ENCODE measurements at places on chromosomes 3 and 15.

GRCh38 chr15:93837450-93837849 is 393.9 kb upstream of the MCTP2 start:
- no peak for DNase-seq

DNA sequence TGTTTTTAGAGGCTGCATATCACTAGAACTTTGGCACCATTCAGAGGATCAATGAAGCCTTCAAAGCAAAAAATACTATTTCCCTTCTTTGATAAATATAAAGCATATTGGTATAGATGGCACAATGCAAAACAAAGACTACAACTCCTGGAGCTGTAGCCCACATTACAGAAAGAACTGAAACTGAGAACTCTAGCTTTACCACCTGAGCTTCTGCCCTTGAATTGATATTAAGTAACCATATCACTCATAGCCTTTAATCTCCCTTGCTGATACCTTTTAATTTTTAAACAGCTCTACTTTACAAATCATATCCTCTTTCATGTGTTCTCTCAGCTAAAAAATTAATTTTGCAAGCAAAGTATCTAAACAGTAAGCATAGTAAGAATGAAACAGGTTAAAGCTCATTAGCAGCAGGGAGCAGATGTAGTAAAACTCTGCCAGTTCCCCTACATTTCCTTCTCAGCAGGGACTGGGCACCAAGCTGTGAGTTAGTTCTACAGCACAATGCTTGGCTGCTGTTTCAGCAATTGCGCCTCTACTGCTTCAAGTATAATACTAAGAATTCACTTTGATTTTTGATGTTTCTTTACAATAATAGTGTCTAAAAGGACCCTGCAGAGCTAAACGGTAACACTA is 97.9 kb upstream of the NANOGP8 start:
- DNase-seq: no peak

GRCh38 chr15:33200444-33200843 is 5.9 kb upstream of the FMN1 start:
- DNase-seq: no peak

- no peak for DNase-seq
Observed at GRCh38 chr3:72006631-72007556, 221.9 kb upstream of the PROK2 start.

DNA sequence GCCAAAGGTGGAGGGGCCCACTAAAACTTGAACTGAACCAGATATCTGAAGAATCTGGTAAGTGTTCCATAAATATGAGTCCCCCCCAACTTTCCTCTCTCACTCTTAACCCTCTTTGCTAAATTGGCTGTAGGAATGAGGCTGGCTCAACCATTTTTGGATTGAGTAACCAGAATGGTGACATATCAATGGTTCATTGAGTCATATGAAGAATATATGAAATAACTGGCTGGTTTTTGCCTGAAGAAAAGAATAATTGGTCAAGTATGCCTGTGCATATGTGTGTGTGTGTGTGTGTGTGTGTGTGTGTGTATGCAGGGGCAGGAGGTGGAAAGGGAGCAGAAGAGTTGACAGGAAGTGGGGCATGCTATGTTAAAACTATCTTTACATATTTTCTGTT is 472.9 kb upstream of the THBS1 start:
- no peak for DNase-seq

- no peak for DNase-seq
Observed at GRCh38 chr15:78065284-78065872, 12.1 kb downstream of the TBC1D2B start.

DNA sequence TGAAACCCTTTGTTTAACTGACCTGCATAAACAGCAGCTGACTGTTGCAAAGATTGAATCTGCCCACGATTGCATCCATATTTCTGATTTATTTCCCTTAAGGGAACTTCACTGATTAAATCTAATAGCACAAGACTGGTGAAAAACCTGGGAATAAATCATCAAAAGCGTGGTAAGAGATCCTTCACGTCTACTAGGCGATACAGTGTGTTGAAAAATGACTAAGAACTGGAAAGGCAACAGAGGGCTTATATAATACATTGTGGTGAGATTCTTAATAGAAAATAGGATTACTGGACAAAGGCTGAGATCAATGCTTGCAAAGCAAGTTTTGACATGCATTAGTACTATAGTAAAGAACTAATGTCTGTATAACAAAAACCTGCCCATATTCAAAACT is 49.0 kb downstream of the POLQ start:
- no peak for DNase-seq

GRCh38 chr15:78259232-78259631 is 5.1 kb upstream of the DNAJA4 start:
- DNase-seq: no peak

DNA sequence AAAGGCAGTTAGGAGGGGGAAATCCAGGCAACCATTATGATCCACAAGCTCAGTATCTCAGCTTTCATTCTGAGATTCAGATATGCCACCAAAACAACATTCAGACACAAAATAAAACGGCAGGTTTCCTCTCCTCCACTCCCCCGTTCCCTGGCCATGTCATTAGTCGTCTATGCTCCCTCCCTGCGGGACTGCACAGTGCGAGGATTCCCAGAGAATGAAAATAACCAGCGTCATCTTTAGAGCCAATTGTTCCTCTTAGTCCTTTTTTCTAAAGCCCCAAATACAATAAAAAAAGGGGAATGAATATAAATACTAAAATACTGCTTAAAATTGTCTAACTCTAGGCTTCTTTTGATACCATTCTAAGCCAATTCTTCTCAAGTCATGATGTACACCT is 7.8 kb upstream of the SLCO3A1 start:
- no peak for DNase-seq

DNA sequence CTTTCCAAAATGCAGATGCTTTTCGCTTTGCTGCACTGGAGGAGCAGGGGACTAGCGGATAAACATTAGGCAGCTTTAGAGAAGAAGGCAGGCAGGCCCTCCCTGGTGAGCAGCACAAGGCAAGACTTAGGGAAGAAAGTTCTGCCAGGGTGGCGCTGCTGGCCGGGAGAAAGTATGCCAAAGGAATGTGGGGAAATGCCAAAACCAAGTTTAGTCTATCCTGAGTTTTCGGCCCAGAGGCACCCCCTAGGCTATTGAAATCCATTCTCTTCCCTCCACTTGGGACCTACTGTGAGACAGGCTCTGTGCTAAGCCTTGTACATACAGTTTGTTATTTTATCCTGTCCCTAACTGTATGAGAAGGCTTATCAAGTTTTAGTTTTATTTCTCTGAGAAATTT is 9.2 kb downstream of the SHC4 start:
- no peak for DNase-seq

- DNase-seq: no peak
Observed at GRCh38 chr3:5489536-5489935, 302.0 kb downstream of the EDEM1 start.

GRCh38 chr3:66795365-66795764 is 202.7 kb upstream of the KBTBD8 start:
- no peak for DNase-seq

DNA sequence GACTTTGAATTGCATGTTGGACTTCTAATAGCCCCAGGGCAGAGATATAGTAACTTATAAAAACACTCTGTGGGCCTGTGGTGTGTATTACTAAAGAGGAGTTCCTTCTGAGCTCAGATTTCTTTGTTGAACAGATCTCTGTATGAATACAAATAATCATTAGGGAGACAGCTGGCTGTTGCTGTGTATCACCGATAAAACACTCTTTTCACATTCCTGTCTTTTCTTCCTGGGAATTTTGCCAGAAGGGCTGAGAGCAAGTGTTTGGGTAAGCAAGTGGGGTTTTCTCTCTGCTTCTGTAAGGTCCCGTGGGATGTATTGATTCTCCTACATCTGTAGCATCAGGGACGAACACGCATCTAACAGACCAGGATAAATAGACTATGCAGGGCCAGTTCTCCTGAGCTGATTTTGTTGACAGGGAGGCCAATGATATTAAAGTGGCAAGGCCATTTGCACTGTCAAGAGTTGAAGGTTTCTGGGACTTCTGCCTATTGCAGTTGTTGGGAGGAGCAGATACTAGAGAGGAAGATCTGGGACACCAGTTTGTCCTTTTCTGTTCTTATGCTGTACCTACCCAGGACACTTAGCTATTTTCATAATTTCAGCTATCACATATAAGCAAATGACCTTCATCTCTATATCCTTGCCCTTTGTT is 225.9 kb upstream of the CD96 start:
- no peak for DNase-seq

- no peak for DNase-seq
Observed at GRCh38 chr3:13245615-13245978, 172.4 kb upstream of the IQSEC1 start.

DNA sequence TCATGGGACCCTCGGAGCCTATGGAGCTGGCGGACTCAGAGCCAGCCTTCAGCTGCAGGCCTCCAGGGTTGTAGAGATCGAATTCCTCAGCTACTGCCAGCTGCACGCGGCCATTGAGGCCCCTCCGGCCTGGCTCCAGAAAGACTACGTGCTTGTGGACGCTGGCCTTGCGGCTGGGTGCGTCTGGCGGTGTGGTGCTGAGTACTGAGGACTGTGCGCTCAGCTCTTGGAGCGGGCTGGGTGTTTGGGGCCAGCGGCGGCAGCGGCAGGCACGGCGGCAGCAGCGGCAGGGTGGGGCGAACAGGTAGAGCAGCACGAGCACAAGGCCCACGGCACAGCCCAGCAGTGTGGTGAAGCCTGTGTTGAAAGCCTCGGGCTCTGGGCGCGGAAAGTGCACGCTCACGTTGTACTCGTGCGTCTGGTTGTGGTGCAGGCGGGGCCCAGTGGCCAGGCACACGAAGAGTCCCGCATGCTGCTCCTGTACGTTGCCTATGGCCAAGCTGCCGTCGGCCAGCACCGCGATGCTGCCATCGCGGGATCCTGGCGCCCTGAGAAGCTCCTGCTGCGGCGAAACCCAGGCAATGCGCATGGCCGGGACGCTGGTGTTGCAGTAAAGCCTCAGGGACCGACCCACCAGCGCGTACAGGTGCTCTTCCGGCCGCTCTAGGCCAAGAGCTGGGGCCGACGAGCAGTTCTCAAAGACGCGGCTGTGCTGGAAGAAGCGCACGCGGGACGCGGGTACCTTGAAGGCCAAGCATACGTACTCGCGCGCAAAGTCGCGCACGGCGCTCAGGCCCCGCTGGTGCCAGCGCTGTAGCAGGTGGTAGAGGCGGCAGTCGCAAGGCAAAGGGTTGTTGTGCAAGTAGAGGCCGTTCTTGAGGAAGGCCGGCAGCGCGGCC is 1.3 kb downstream of the AMIGO3 start:
- no peak for DNase-seq

- DNase-seq: peak; percentile 12
Observed at GRCh38 chr3:88150371-88150770, 612 bp downstream of the C3orf38 start.

DNA sequence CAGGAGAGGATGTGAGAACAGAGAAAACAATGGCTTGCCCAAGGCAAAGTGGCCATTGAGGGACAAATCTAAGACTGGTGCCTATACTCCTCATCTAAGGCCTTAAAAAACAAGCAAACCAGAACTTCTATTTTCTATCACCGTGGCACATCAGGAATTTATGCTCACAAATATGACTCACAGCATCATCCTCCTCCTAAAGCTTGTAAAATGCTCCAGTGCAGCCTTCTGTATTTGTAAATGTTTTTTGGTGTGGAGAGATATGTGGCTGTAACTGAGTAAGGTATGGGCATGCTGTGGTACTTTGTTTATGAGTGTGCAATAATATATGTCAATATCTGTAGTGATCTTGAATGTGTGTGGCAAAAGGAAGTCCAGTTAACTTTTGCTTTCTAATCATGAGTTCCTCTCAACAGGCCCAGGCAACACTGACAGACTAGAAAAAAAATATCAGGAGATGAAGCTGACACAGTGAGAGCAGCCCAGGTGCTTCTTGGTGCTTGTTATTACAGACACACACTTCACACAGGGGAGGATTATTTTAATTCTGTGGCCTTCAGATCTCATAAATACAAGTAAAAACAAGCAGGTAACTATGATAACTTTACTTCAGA is 60.3 kb downstream of the CTNNB1 start:
- DNase-seq: no peak

- DNase-seq: no peak
Observed at GRCh38 chr15:39880718-39881387, 39.2 kb downstream of the GPR176 start.

DNA sequence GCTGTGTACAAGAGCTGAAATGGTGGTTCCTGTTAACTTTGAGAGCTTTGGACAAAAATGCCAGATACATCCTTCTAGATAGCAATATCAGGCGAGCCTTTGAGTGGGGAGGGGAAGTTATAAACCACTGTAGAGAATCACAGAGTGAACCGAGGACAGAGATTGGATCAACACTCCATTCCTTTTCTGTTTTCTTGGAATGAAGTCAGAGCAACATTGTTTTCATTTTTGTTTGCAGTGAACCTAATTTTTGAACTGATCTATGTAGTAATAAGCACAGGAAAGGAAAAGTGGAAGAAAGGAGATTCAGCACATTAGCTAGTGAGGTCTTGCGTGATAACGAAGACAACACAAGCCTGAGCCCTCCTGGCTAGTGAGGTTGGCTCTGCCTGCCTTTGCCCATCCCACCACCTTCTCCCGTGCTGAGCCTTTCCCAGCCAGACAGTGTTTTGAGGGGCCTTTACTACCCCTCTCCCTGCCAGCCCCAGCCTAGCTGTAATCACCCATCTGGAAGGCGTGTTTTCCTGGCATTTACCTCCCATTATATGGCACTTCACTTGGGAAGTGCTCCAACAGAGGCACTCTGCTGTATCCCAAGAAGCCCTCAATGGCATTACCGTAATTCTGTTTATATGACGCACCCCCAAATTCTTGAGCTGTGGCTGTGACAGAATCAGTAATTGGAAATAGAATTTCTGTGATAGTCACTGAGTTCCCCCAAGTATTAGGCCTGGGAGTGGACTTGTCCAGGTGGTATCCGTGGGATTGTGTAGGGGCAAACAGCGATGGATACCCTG is 129.8 kb downstream of the CACNA1D start:
- no peak for DNase-seq

DNA sequence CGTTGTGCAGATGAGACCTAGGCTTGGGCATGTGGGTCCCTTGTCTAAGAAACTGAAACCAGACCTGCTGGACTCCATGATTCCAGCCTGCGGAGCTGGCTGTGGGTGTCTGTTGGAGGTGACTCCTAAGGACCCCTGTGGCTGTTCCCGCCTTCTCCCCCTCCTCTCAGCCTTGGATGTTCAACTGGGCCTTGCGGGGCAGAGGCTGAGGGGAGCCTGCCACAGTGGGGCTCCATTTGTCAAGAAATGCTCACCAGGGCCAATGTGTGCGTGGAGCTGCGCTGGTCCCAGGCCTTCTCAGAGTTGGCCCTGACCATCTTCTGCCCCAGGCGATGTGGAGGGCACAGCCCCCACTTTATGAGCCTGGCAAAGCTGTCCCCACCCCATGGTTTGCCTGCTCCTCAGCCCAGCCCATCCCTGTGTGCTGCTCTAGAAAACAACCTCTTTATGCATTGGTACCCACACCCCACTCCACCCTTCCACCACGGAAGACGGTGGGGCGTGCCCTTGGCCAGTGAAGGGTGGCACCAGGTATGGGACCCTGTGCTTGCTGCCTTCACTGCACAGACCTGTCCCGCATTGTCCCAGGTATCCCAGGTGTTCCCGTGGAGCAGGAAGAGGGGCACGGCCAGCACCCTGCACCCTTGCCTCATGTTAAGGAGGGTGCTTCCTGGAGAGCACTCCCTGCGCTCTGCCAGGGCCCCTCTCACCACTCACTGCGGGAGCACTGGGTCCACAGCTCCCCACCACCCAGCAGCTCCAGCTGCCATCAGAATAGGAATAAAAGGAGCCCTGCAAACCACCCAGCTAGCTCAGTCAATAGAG is 7.9 kb downstream of the MESP2 start:
- DNase-seq: no peak

- DNase-seq: no peak
Observed at GRCh38 chr3:100106094-100106493, 8.2 kb downstream of the FILIP1L start.

- no peak for DNase-seq
Observed at GRCh38 chr3:127808197-127808596, 14.1 kb downstream of the MGLL start.
